K562 (cell line): ENCODE measurements at places on chromosomes 4 and X. TPM values are rescaled to one million over a fixed set of nuclear protein-coding genes. Genes with fewer than 3 reads are reported as not detected.
A peak's percentile ranks its signal among the peaks of the same experiment; 100 is the strongest.

DNA sequence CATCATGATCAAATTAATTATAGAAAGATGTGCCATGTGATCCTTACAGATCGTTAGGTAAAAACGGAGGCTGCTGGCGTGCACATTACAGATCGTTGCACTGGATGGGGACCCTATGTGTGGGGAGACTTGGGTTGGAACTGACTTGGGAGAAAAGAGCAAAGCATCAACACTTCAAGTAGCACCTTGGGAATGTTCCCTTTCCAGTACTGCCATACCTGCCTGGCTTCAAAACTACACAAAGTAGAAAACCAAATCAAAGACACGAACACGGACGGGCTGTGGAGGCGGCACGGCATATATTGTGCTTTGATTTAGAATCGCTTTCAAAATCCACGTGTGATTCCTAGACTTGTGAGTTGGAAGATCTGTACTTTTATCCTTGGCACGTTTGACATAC lies 898 bp downstream of the CMC4 start:
- H3K4me3 ChIP-seq: peak overlapping the region; percentile 71
- H3K4me1 ChIP-seq: peaks cover 4% of the 10 kb centered on the region
- H3K27me3 ChIP-seq: no peaks in the 10 kb centered on the region
- peak overlapping the region; percentile 80 for H3K27ac ChIP-seq

GRCh38 chrX:106954041-106954440 lies 33.8 kb downstream of the CLDN2 start:
- H3K27me3 ChIP-seq: no peaks in the 10 kb centered on the region
- no peak overlapping the region for H3K27ac ChIP-seq
- no peak for DNase-seq
- H3K36me3 ChIP-seq: no peaks in the 10 kb centered on the region

DNA sequence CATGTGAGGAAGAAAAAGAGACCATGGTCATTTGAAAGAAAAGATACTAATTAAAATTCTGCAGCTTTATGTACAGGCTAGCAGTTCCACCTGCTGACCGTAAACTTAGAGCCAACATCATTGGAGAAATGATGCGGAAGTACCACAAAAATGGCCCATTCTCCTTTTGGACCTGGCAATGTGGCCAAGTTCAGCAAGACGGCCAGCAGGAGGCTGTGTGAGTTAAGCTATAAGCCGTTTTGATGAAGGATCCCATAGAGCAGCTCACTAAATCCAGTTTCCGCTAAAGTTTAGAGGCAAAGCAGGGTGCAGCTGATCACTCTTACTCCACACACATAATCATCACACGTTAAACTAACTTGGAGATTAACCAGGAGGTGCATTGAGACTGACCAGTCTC lies 133.8 kb downstream of the LDB2 start:
- peak; percentile 10 for DNase-seq
- no peak overlapping the region for H3K27ac ChIP-seq

Gene CLNK
- not detected in 2 replicates for total RNA-seq

- H3K4me3 ChIP-seq: no peak overlapping the region
- H3K4me1 ChIP-seq: no peaks in the 10 kb centered on the region
- no peak overlapping the region for H3K27ac ChIP-seq
- H3K27me3 ChIP-seq: peaks cover 44% of the 10 kb centered on the region
Measured at GRCh38 chr4:5972571-5972970, 45.7 kb downstream of the C4orf50 start.

GRCh38 chrX:39167791-39168190 lies 366.5 kb downstream of the MID1IP1 start:
- no peak for DNase-seq
- no peaks in the 10 kb centered on the region for H3K4me1 ChIP-seq
- H3K27ac ChIP-seq: no peak overlapping the region
- no peaks in the 10 kb centered on the region for H3K36me3 ChIP-seq

DNA sequence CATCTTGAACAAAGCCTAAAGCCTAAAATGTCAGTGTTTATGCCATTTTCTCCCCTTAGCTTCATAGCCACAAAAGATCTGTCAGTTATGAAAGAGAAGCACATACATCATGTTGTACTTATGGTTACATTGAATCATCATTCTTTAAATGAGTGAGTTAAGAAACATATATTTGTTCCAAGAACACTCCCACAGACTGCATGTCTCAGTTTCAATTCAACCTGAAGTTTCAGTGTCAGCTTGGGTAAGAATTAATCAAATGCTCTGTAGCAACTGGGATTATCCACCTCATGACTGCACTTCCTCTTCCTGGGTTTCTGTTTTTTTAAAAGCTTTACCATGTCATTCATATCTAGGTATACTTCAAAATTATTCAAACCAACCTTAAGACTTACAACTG lies 3.9 kb upstream of the TMPRSS11B start:
- H3K36me3 ChIP-seq: no peaks in the 10 kb centered on the region
- no peak overlapping the region for H3K27ac ChIP-seq
- no peak for DNase-seq
- no peak overlapping the region for H3K4me3 ChIP-seq
- no peaks in the 10 kb centered on the region for H3K4me1 ChIP-seq

DNA sequence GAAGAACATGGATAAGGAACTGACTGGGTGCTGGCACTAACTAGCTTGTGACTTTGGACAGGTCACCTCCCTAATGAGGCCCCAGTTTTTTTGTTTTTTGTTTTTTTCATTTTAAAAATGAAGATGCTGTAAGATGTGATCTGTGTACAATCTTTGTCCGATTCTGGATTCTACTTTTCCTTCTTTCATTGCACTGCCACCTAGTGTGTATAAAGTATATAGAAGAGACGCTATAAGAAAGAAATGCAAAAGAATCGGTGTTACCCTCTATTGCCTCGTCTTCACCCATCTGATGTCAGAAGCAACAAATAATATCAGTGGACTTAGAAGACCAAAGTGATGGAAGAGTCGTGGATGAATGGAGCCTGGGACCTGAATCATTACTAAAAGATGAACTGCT lies 58.6 kb upstream of the P2RY10 start:
- no peak overlapping the region for H3K27ac ChIP-seq
- no peak overlapping the region for H3K4me3 ChIP-seq
- DNase-seq: no peak
- H3K27me3 ChIP-seq: no peaks in the 10 kb centered on the region
- H3K4me1 ChIP-seq: no peaks in the 10 kb centered on the region

GRCh38 chr4:1460967-1461868 lies 55.0 kb upstream of the NKX1-1 start:
- DNase-seq: no peak
- H3K27ac ChIP-seq: no peak overlapping the region
- H3K4me3 ChIP-seq: no peak overlapping the region
- H3K36me3 ChIP-seq: no peaks in the 10 kb centered on the region
- no peaks in the 10 kb centered on the region for H3K4me1 ChIP-seq
- peaks cover 47% of the 10 kb centered on the region for H3K27me3 ChIP-seq

- H3K27me3 ChIP-seq: no peaks in the 10 kb centered on the region
- H3K27ac ChIP-seq: no peak overlapping the region
- peaks cover 7% of the 10 kb centered on the region; the same call in 1 of the 3 replicates for H3K36me3 ChIP-seq
- H3K4me1 ChIP-seq: no peaks in the 10 kb centered on the region; the same call in 2 of the 3 replicates
- no peak for DNase-seq
Measured at GRCh38 chr4:87073199-87074120, 138.6 kb downstream of the AFF1 start.

Gene SULT1B1
- total RNA-seq: 0.04 TPM in 1 of 2 replicates, not detected in the other

- no peak for DNase-seq
- H3K27ac ChIP-seq: no peak overlapping the region
- H3K36me3 ChIP-seq: no peaks in the 10 kb centered on the region
- no peak overlapping the region for H3K4me3 ChIP-seq
Measured at GRCh38 chr4:99861120-99861905, 32.9 kb downstream of the LAMTOR3 start.

DNA sequence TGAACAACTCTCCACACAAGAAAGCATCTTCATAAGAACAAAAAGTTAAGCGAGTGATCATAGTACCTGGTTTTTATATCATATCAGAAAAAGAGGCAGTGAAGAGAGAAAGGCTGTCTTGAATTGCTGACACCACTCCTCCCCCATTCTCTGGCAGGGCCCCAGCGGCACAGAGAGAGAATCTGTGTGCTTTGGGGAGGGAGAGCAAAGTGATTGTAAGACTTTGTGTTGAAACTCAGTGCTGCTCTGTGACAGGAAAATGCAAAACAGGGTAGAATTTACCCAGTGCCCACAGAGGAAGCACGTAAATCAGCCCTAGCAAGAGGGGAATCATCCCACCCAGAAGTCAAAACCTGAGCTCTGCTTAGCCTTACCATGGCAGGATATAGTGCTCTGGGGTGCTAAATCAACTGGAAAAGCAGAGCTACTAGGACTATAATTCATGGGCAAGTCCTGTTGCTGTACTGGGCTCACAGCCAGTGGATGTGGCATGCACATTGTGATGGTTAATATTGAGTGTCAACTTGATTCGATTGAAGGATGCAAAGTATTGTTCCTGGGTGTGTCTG lies 174.6 kb downstream of the PRR32 start:
- no peaks in the 10 kb centered on the region for H3K27me3 ChIP-seq
- H3K4me1 ChIP-seq: no peaks in the 10 kb centered on the region
- DNase-seq: no peak
- H3K27ac ChIP-seq: no peak overlapping the region
- no peaks in the 10 kb centered on the region for H3K36me3 ChIP-seq

Gene PRRG3
- total RNA-seq: not detected in 2 replicates

GRCh38 chr4:1416948-1417260 lies 10.7 kb upstream of the NKX1-1 start:
- H3K27me3 ChIP-seq: peaks cover 41% of the 10 kb centered on the region
- DNase-seq: no peak
- no peaks in the 10 kb centered on the region for H3K36me3 ChIP-seq
- peaks cover 6% of the 10 kb centered on the region; the same call in 2 of the 3 replicates for H3K4me1 ChIP-seq
- H3K4me3 ChIP-seq: no peak overlapping the region
- no peak overlapping the region for H3K27ac ChIP-seq

Gene TMEM128
- total RNA-seq: 14.8 and 15.3 TPM in 2 replicates

DNA sequence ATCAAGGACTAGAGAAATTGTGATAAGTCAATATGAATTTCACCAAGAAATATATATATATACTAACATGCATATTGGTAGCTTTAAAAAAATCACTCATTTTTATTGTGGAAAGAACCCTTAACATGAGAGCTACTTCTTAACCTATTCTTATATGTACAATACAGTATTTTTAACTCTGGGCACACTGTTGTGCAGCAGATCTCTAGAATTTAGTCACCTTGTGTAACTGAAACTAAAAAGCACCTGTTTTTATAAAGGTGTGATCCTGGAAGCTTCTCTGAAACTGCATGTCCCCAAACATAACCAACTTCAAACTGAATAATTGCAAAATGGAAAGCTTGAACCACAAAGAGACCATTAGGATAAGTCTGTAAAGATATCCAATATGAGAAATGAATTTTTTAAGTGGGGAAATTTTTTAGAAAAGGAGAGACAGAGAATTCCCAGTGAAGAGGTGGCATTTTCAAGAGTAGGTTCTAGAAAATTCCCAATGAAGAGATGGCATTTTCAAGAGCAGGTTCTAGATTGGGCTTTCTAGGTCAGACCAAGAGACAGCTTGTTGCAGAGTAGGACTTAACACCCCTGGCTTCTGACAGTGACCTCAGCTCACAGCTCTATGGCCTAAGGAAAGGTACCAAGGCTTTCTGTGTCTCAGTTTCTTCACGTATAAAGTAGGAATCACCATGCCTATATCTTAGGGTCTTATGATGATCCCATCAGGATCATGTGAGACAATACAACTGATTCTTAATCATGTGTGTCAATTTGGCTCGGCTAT lies 22.0 kb upstream of the PPARGC1A start:
- no peaks in the 10 kb centered on the region for H3K4me1 ChIP-seq
- H3K27me3 ChIP-seq: no peaks in the 10 kb centered on the region
- no peak for DNase-seq
- H3K36me3 ChIP-seq: no peaks in the 10 kb centered on the region
- H3K27ac ChIP-seq: no peak overlapping the region

- H3K27me3 ChIP-seq: peaks cover 53% of the 10 kb centered on the region
- no peak overlapping the region for H3K4me3 ChIP-seq
- H3K27ac ChIP-seq: no peak overlapping the region
- no peaks in the 10 kb centered on the region for H3K36me3 ChIP-seq
Measured at GRCh38 chrX:118824173-118824730, 628 bp downstream of the ZCCHC12 start.

- H3K4me1 ChIP-seq: no peaks in the 10 kb centered on the region
- no peaks in the 10 kb centered on the region for H3K27me3 ChIP-seq
- DNase-seq: no peak
- H3K36me3 ChIP-seq: peaks cover 10% of the 10 kb centered on the region; the same call in 1 of the 3 replicates
- no peak overlapping the region for H3K27ac ChIP-seq
- no peak overlapping the region for H3K4me3 ChIP-seq
Measured at GRCh38 chr4:139403462-139403861, 50.5 kb upstream of the RAB33B start.

GRCh38 chrX:130771230-130771629 lies 131.8 kb downstream of the ENOX2 start:
- peaks cover 16% of the 10 kb centered on the region for H3K4me1 ChIP-seq
- DNase-seq: no peak
- H3K36me3 ChIP-seq: no peaks in the 10 kb centered on the region; the same call in 2 of the 3 replicates

Gene BLOC1S4
- 29.4 and 31.1 TPM in 2 replicates for total RNA-seq

GRCh38 chrX:16834806-16835205 lies 35.4 kb downstream of the RBBP7 start:
- no peaks in the 10 kb centered on the region; the same call in 1 of the 2 replicates for H3K4me1 ChIP-seq
- peaks cover 98% of the 10 kb centered on the region for H3K36me3 ChIP-seq
- H3K27me3 ChIP-seq: no peaks in the 10 kb centered on the region
- no peak overlapping the region for H3K27ac ChIP-seq
- no peak for DNase-seq
- H3K4me3 ChIP-seq: no peak overlapping the region

DNA sequence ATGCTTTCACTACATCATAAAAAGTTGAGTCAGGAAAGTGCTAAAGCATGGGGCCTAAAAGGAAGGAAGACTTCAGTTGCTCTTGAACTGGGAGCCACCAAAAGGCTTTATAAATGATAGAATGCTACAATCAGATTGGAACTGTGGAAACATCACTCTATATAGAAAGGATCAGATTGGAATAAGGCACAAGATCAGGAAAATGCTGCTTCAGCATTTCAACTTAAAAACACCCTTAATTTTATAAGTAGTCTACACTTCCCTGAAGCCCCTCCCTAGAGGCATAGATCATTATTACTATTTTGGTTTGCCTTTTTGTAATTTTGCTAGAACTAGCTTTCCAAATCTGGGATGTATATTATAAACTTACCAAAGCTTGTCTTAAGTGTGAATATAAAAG lies 170.7 kb downstream of the FANCB start:
- no peak overlapping the region for H3K4me3 ChIP-seq
- H3K27me3 ChIP-seq: no peaks in the 10 kb centered on the region
- H3K27ac ChIP-seq: no peak overlapping the region
- no peaks in the 10 kb centered on the region for H3K4me1 ChIP-seq

Gene SLC26A1
- 3.1 and 4.2 TPM in 2 replicates for total RNA-seq

- no peaks in the 10 kb centered on the region; the same call in 2 of the 3 replicates for H3K4me1 ChIP-seq
- H3K27ac ChIP-seq: no peak overlapping the region
- H3K36me3 ChIP-seq: peaks cover 44% of the 10 kb centered on the region; the same call in 2 of the 3 replicates
- no peaks in the 10 kb centered on the region for H3K27me3 ChIP-seq
- no peak overlapping the region for H3K4me3 ChIP-seq
Measured at GRCh38 chrX:73847100-73847499, 284.1 kb downstream of the CHIC1 start.

Gene RS1
- not detected in 2 replicates for total RNA-seq

Gene TNMD
- total RNA-seq: not detected in 2 replicates

Gene TMSB15B
- not detected in 2 replicates for total RNA-seq

Gene CFAP99
- total RNA-seq: 0.18 and 0.22 TPM in 2 replicates

GRCh38 chr4:185797596-185798338 lies 14.2 kb downstream of the SORBS2 start:
- H3K27ac ChIP-seq: no peak overlapping the region
- no peaks in the 10 kb centered on the region for H3K4me1 ChIP-seq
- DNase-seq: no peak
- no peak overlapping the region for H3K4me3 ChIP-seq
- no peaks in the 10 kb centered on the region for H3K36me3 ChIP-seq
